ENCODE measurements at places on chromosomes 16 and 17. TPM values are rescaled to one million over a fixed set of nuclear protein-coding genes. Genes with fewer than 3 reads are reported as not detected.

SYNRG gene
- total RNA-seq, result 15.4 TPM

ITGB4 gene
- 9.7 TPM for total RNA-seq

EFCAB5 gene
- not detected for total RNA-seq

DNA sequence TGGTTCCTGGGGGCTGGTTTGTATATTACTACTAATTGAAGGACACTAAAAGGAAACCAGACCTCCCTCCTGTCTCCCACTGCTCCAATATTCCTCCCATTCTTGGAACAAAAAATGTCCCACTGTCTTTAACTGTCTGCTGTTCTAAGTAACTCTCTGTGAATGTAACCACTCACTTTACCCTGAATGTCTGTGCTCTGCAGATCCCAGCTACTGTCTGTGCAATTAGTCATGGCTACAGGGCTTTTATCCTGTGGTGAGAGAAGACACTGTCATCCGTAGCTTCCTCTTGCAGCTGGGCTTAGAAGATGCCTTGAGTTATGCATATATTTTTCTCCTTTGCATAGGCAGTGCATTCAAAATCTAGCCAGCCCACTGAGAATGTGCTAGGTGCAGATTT is 853.8 kb downstream of the CDH8 start:
- no peaks in the 10 kb centered on the region for H3K36me3 ChIP-seq
- no peaks in the 10 kb centered on the region for H3K4me1 ChIP-seq
- H3K27me3 ChIP-seq, result no peaks in the 10 kb centered on the region
- no peak overlapping the region for H3K27ac ChIP-seq

DNA sequence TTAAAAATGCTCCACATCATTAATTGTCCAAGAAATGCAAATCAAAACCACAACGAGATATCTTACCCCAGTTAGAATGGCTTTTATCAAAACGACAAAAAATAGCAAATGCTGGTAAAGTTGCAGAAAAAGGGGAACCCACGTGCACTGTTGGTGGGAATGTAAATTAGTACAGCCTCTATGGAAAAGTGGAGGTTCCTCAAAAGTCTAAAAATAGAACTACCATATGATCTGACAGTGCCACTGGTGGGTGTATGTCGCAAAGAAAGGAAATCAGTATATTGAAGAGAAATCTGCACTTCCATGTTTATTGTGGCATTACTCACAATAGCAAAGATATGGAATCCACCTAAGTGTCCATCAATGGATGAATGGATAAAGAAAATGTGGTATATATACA is 38.2 kb upstream of the ZFHX3 start:
- no peak for DNase-seq
- no peaks in the 10 kb centered on the region for H3K27me3 ChIP-seq
- no peak overlapping the region for H3K27ac ChIP-seq
- no peaks in the 10 kb centered on the region for H3K4me1 ChIP-seq
- H3K4me3 ChIP-seq, result no peak overlapping the region

- H3K4me1 ChIP-seq, result no peaks in the 10 kb centered on the region
- no peak for DNase-seq
- no peak overlapping the region for H3K4me3 ChIP-seq
- 0 out of 2 replicates have a peak, but pooled peaks cover 4% of the 10 kb centered on the region for H3K36me3 ChIP-seq
- H3K27me3 ChIP-seq, result no peaks in the 10 kb centered on the region
Measured at GRCh38 chr17:58974354-58974753, 132.3 kb downstream of the TRIM37 start.

DNA sequence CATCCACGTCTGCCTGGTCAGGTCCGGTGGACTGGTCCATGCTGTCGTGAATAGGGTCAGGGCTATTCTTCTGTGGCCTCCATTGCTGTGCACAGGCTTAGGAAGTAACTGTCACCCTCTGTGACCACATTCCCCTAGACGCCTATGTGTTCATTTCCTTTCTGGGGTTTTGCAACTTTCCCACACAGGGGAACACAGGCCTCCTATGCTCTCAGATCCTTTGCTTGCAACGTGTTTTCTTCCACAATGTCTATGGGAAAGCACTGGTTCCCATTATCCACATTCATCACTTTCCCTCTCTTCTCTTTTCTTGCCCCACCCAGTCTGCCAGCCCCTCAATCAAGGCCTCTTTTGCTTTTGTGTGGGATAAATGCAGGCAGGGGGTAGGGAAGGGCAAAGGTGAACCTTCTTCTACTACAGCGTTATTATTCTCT is 43.2 kb upstream of the DNAJA2 start:
- H3K27me3 ChIP-seq, result no peaks in the 10 kb centered on the region
- H3K4me3 ChIP-seq, result no peak overlapping the region
- DNase-seq, result no peak
- no peaks in the 10 kb centered on the region for H3K4me1 ChIP-seq
- no peaks in the 10 kb centered on the region for H3K36me3 ChIP-seq

Data from GM23338 (cell line).